Right atrium auricular region (tissue), 2 donors: ENCODE measurements at places on chromosomes 7 and 10. TPM values are rescaled to one million over a fixed set of nuclear protein-coding genes. Genes with fewer than 3 reads are reported as not detected.

DNA sequence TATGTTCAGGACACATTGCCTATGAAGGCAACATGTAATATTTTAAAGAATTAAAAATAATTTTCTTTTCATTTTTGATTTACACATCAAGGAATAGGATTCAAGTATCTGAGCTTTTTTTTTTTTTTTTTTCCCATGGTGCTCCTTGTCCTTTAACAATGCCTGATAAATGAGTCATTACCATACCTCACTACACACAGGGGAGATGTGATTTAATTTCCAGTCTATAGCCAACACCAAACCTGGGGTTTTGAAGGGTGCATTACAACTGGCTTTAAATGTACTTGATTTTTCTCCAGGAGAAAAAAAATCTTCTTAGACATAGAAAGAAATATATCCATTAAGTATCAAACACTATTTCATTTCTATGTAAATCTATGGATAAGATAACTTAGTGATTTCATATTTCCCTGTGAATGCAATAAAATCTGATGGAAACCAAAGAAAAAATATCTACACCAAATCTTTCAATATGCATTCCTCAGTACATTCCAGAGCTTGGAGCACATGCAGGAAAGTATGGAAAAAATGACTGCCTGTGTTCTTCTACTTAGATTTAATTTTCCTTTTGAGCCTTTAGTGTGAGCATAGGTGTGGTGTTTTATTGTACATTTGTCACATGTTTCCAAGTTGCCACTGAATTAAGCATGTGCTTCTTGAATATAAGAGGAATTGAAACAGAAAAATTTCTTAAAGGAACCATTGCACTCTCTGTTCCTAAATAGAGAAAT is 204.8 kb upstream of the MEOX2 start:
- H3K27me3 ChIP-seq, result no peaks in the 10 kb centered on the region
- H3K4me3 ChIP-seq, result no peak overlapping the region
- peaks cover 6% of the 10 kb centered on the region for H3K4me1 ChIP-seq

DNA sequence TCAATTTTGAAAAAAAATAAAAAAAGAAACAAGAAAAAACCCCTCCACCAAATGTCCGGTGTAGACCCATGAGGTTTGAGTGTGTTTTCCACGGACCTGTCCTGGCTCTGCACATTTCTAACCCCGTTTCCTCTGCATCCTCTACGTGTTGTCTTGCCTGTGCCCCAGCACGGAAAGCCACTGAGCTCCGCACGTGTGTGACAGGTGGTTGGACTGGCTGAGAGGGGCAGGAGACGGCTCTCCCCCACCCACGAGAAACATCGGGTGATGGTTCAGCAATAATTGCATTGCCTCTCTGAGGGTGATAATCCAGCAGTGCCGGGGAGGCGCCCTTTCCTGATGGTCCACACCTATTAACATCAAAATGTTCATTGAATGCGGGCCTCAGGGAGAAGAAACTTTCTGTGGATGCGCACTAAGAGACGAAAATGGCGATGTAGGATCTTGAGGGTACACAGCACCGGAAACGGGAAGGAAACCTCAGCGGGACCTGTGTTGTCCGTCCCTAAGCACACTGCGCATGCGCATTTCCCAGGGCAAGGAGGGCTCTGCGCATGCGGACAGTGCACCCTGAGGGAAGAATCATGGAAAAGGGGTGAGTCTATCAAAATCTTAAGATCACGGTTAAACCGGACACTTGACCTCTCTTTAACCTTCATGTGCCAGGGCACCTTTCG is 470.1 kb upstream of the ADARB2 start:
- H3K4me3 ChIP-seq, result no peak overlapping the region
- no peaks in the 10 kb centered on the region for H3K4me1 ChIP-seq
- no peak for DNase-seq
- H3K27me3 ChIP-seq, result no peaks in the 10 kb centered on the region
- no peaks in the 10 kb centered on the region for H3K36me3 ChIP-seq
- no peak overlapping the region for H3K27ac ChIP-seq

- no peaks in the 10 kb centered on the region for H3K36me3 ChIP-seq
- H3K27ac ChIP-seq, result no peak overlapping the region
- H3K4me1 ChIP-seq, result no peaks in the 10 kb centered on the region
- peak; percentile 54 for DNase-seq
Observed at GRCh38 chr7:51224811-51225595, 91.6 kb downstream of the COBL start.

- H3K36me3 ChIP-seq, result no peaks in the 10 kb centered on the region
- DNase-seq, result no peak
- no peak overlapping the region for H3K4me3 ChIP-seq
- H3K27me3 ChIP-seq, result no peaks in the 10 kb centered on the region
- no peak overlapping the region for H3K27ac ChIP-seq
Observed at GRCh38 chr7:117152213-117153007, 170.4 kb downstream of the WNT2 start.

GRCh38 chr10:31138026-31138553 is 106.4 kb upstream of the ZNF438 start:
- peak; percentile 42 for DNase-seq
- H3K27ac ChIP-seq, result no peak overlapping the region
- H3K4me1 ChIP-seq, result peaks cover 21% of the 10 kb centered on the region
- no peak overlapping the region for H3K4me3 ChIP-seq
- H3K27me3 ChIP-seq, result no peaks in the 10 kb centered on the region
- no peaks in the 10 kb centered on the region for H3K36me3 ChIP-seq

- peak overlapping the region; percentile 63 for H3K27ac ChIP-seq
- H3K36me3 ChIP-seq, result peaks cover 12% of the 10 kb centered on the region
- no peaks in the 10 kb centered on the region for H3K4me1 ChIP-seq
- no peaks in the 10 kb centered on the region for H3K27me3 ChIP-seq
Observed at GRCh38 chr7:2529161-2530070, 9.8 kb downstream of the LFNG start.

GRCh38 chr7:129006636-129007414 is 48.1 kb downstream of the TNPO3 start:
- no peak overlapping the region for H3K4me3 ChIP-seq
- H3K4me1 ChIP-seq, result no peaks in the 10 kb centered on the region

DNA sequence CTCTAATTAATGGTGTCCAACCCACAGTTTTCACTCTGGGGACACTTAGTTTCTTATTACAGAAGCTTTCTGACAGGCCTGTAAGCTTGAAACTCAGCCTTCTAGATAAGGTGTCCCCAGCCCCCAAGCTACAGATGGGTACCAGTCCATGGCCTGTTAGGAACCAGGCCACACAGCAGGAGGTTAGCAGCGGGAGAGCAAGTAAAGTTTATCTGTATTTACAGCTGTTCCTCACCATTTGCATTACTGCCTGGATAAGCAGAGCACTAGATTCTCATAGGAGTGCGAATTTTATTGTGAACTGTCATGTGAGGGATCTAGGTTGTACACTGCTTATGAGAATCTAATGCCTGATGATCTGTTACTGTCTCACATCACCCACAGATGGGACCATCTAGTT is 93.7 kb downstream of the TMEM26 start:
- no peak overlapping the region for H3K4me3 ChIP-seq
- no peak overlapping the region for H3K27ac ChIP-seq
- no peaks in the 10 kb centered on the region for H3K4me1 ChIP-seq
- no peak for DNase-seq

DNA sequence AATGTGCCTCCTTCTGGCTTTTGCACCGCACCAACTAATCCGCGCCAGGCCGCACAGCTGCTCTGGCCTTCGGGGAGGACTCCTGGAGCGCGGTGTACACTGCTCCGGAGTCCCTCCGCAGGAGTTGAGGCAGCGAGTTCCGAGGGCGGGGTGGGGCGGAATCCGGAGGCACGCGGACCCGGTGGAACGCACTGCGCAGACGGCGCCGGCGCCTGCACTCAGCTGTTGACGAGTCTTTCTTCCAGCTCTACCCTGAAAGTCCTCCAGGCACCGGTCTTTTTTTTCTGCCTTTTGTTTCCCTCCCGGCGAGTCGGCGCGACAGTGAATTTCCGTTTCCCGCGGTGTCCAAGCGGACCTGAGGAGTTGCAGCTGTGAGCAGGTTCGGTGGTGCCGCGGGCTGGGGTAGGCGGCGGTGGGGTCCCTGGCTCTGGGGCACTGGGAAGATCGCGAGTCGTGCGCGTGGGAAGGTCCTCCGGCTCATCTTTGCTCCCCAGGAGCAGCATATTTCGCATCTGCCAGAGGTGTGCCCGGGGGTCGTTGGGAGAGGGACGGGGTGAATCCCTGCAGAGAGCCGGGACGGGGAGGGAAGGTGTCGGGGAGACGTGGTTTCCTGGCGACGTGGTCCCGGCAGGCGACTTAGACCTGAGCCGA is 44.1 kb downstream of the SFTPD start:
- DNase-seq, result peak; percentile 79
- H3K27me3 ChIP-seq, result no peaks in the 10 kb centered on the region
- peak overlapping the region; percentile 93 for H3K27ac ChIP-seq
- no peaks in the 10 kb centered on the region for H3K36me3 ChIP-seq
- no peaks in the 10 kb centered on the region for H3K4me1 ChIP-seq
- H3K4me3 ChIP-seq, result peak overlapping the region; percentile 69

KMT2E gene
- 51.4 TPM for total RNA-seq

OR2A25 gene
- total RNA-seq, result not detected

ABCB4 gene
- 4.2 TPM for total RNA-seq
